ENCODE measurements at places on chromosomes 6 and 20.

DNA sequence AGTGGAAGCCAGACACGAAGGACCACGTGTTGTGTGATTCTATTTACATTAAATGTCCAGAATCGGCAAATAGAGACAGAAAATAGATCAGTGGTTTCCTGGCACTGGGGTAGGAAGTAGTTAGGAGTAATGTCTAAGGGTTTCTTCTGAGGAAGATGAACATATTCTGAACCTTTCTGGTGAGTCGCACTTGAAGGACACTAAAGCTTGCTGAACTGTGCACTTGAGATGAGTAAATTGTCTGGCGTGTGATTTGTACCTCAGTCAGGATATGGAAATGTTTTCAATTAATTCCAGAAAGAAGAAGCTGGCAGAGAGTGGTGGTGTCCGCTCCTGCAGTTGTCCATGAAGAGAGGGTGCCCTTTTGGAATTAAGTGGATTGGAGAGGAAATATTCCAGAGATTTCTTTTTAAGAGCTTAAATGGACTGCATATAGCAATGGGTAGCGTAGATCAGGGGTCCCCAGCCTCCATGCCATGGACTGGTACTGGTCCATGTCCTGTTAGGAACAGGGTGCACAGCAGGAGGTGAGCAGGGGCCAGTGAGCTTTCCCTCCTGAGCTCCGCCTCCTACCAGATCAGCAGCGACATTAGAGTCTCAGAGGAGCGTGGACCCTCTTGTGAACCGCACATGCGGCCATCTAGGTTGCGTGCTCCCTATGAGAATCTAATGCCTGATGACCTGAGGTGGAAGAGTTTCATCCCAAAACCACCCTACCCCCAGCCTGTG is 12.4 kb upstream of the KIF25 start:
- no peak for DNase-seq

- DNase-seq = no peak
Measured at GRCh38 chr6:164419099-164419498, 890.3 kb downstream of the C6orf118 start.

DNA sequence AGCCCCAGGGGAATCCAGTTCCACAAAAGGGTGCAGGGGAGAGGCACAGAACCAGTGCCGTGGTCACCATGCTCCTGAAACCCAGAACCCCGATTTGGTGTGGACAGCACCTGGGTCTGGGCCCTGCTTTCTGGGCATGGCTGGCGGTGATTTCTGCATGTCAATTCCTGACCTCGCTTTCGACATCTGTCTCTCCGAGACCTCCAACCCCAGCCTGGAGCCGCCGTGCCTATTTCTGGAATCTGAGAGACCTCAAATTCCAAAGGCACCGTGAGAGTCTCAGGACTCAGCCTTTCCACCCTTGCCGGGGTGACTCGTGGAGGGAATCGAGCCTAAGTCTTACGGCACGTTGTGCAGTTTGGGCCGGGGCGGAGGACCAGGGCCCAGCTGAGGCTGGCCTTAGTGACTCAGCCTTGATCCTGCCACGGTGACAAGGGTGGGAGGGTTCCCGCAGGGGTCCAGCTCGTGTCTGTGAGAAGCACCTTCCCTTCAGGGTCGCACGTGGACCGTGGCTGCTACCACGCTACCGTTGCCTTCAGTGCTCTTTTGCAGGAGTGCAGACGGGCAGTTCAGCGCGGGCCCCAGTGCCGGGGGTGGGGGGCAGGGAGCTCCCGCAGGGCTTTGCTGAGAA is 133.7 kb downstream of the PXDC1 start:
- no peak for DNase-seq

GRCh38 chr6:32885698-32886286 is 31.8 kb downstream of the PSMB9 start:
- DNase-seq = no peak

- no peak for DNase-seq
Measured at GRCh38 chr6:121615493-121615892, 180.0 kb downstream of the GJA1 start.

GRCh38 chr6:122676146-122676545 is 65.9 kb downstream of the PKIB start:
- DNase-seq = no peak

DNA sequence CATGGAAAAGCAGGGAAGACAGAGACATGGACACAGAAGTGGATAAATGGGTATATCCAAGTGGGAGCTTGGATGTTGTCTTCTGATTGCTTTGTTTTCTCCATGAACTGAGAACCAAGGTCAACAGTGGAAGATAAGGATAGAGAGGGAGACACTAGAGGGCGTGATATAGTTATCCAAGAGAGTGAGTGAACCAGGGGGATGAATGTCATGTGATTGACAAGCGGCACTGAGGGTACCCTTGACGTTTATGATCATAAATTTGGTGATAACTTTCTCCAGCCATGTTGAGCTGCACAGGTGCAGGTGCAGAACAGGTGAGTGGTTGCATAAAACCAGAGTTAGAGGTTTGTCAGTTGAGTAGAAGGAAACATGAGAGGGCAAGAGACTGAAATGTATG is 20.7 kb downstream of the EBF4 start:
- no peak for DNase-seq

DNA sequence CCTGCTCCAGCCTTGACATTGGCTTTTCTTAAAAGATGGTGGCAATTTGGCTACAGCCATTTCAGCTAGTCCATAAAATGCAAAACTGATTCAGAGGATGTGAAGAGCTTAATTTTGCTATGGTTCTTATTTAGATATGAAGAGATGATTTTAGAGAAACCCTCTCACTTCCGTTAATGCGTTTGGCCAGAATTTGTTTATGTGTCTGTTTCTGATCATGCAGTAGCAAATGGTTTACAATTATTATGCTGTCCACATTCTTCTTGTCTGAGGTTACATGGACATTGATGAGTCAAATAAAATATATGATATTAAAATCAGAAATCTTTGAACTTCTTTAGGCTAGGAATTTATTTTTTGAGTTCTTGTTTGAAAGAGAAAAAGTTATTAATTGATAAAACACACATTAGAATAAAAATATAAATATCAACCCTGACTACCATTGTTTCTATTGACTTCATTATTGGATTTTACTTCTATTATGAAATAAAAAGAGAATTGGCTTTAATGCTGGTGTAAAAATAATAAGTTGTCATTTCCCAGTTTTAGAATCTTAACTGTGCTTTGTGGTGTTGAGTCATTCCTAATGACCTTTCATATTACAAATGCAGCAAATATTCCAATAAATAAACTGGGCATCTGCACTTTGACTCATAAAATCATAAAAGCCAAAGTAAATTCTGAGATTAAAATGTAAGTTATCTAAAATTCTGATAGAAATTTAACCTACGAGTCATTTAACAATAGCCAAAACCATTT is 1286.0 kb upstream of the GJE1 start:
- DNase-seq = no peak

DNA sequence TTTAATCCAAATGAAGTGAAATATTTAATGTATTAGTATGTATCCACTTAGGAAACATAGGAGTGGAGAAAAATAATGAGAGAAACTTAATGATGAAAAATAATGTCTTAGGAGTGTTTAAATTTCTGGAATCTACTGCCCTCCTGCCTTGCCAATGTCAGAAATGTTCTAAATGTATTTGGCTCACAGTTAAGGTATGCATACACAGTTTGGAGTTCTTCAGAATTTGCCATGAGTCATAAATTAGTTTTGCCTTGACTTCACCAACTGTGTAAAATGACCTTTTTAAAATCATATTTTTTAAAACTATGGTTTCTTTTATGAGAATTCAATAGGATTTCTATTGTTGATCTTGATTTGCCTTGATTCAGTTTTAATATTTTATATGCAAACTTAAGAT is 191.7 kb upstream of the HSF2 start:
- DNase-seq = no peak

GRCh38 chr20:59013031-59013951 is 5.9 kb upstream of the TUBB1 start:
- DNase-seq = no peak

DNA sequence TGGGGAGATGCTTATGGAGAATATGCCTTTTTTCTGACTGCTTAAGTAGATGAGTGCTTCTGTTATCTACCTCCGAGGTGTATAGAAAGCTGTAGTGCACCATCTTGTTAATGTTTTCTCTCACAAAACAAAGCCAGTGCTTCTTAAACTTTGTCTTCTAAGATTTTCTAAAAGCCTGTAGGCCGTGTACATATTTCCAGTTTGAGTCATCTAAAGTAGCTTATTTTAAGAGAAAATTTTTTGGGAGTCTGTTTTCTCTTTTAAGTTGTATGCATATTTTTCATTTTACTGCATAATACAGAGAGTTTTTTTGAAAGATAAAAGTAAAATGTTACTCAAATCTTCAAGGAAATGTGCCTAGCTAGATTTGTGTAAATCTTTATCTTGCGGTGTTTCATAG is 151.7 kb downstream of the GRIK2 start:
- no peak for DNase-seq

DNA sequence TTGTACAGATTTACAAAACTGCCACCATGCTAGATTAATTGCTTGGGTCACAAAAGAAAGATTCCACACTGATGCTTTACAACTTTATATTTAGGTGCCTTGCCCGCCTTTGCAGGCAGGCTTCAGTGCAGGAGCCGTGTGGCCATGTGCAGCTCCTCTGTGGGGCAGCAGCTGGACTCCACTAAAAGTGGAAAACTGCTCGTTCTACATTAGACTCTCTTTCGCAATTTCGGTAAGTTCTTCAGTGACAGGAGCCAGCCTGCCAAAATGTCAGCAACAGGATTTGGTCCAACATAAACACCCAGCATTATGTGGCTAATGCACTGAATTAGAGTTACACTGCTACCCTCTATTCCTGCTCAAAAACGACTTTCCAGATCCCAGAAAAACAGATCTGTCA is 174.4 kb upstream of the KCNK16 start:
- DNase-seq = peak; percentile 41

- DNase-seq = no peak
Measured at GRCh38 chr20:53922901-53923314, 147.5 kb downstream of the BCAS1 start.

GRCh38 chr6:106247733-106248132 is 77.8 kb downstream of the ATG5 start:
- no peak for DNase-seq

DNA sequence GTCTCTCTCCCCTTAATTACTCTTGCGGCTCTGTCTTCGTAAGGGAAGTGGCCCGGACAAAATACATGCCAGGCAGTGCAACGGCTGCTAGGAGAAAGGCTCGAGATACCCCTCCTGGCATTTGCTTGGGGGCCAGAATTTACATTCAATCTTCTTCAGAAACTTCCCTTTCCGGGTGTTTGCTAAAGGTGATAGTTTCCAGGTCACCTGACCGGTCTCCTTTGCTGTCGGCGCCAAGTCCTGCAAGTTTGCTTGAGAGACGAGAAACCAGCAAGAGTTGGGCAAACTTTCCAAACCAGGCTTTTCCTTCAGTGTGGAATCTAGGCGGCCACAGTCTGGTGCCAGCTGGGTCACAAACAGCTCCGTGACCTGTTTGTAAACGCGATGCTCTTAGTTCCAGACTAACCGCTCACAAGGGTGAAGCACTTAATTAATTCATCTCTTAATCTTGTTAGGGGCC is 563 bp upstream of the SRSF3 start:
- peak; percentile 69 for DNase-seq

DNA sequence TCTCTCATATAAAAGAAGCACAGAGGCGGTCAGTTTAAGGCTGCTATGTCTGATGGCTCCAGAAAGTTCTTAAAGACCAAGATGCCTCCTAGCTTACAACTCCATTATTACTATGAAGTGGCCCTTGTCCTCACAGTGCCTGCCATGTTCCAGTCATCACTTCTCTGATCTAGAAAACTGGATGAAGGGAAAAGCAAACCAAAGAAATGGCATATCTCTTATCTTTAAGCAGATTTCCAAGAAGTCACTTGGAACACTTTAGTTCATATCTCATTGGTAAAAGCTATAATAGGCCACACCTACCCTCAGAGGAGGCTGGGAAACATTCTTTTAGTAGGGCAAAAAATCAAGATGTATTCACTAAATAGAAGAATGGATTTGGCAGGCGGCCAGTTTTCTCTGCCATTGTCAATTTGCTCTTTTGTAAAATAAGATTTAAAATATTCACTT is 289.6 kb downstream of the TBC1D7 start:
- no peak for DNase-seq

DNA sequence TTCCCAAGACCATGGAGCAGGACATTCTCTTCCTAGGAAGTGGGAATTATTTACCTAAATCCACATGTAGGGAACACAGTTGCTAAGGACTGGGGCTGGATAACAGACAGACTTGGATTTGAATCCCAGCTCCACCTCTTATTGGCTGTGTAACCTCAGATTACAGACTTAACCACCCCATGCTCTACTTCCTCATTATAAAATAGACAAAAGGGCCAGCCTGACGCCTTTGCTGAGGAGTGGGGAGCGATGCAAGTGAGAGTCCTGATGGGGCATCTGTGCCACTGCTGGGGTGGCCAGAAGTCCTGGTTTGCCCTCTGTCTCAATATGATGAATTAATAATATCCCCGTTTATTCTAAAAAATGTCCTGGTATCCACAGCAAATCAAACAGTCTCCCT is 46.8 kb downstream of the SPATA2 start:
- DNase-seq = no peak

DNA sequence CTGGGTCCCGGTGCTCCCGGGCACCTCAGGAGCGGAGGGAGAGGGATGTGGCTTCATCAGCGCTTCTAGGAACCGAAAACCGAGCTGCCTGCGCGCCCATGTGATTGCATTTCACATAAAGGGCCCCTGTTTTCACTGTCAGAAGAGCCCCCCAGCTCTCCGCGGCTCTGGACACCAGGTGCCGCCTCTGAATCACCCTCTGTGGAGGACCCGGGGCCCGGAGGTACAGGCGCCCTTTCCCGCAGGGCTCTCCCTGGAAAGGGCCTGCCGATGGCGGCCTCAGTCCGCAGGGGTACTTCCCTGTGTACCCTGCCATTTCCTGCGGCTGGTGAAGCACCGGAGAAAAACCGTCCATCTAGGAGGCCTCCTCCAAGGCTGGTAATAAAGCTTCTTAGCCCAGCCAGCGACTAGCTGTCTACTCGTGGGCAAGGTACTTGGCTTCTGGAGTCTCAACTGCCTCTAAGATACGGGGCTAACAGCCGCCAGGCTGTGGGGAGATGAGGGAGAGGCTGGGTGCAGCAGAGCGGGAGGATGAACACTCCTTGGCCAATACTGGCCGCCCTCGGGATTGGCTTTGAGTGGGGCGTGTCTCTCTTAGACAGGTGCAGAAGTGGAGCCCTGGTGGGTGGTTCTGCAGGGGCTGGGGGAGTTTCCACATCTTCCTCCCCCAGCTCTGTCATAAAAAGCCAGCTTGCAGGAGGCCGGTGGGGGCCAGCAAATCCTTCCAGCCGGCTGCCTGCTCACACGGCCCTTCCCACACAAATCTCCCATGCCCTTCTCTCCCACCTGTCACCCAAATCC is 1.6 kb downstream of the PPP1R16B start:
- DNase-seq = no peak

DNA sequence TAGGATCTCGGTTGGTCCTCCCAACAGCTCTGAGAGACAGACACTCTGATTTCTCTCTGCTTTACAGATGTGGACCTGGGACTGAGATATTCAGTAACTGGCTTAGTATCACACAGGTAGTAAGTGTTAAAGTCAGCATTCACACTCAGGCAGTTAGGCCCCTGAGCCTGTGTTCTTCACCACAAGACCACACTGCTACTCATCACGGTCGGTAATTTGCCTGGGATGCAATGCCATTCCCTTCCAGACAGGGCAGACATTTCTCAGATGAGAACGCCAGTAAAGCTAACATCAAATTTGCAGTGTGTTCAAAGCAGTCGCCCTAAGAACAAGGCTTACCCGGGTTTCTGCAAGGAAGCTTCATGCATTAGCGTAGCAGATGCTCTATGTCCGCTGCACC is 39.8 kb upstream of the HIVEP1 start:
- no peak for DNase-seq
